ENCODE measurements at places on chromosomes 5 and 9.

DNA sequence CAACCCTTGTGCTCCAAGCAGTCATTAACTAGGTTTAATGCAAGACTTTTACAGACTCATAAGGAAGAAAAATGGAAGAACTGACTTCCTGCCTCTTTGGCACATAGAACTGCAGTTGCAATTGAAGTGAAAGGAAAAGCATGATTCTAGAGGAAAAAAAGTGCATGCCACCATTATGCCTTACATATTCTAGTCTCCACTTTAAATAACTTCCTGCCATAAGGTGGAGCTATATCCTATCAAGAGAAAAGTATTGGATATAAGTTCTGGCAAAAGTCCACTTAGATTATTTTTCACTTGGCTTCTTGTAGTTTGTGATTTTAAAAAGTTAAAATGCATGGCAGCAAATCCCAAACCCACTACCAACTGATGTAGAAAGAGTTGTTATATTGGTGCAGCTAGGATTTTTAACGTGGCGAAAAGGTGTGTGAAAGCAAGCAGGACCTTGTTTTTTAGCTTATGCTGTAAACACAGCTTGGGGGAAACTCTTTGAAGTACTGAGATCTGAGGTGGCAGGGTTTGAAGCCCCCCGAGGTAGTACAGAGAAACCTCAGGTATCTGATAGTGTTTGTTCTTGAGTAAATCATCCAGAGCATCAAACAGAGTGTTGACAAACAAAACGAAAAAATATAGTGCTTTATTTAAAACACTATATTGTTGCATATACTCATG lies 117.9 kb downstream of the ANXA1 start:
- DNase-seq = no peak

GRCh38 chr9:105662184-105663104 lies at the start of gene TAL2:
Gene TAL2 (plus strand): TSS chr9:105662457. CDS start chr9:105662497, 40 bp downstream.
- no peak for DNase-seq

GRCh38 chr5:1540166-1540565 lies 16.4 kb upstream of the LPCAT1 start:
- DNase-seq = peak; percentile 14

GRCh38 chr9:29826421-29826820 lies 2253.1 kb upstream of the C9orf72 start:
- no peak for DNase-seq

GRCh38 chr5:2865856-2866255 lies 114.4 kb upstream of the IRX2 start:
- DNase-seq = no peak

GRCh38 chr5:41157272-41157894 lies 55.9 kb downstream of the C6 start:
- DNase-seq = no peak
